ENCODE measurements at places on chromosomes 13 and 19.

DNA sequence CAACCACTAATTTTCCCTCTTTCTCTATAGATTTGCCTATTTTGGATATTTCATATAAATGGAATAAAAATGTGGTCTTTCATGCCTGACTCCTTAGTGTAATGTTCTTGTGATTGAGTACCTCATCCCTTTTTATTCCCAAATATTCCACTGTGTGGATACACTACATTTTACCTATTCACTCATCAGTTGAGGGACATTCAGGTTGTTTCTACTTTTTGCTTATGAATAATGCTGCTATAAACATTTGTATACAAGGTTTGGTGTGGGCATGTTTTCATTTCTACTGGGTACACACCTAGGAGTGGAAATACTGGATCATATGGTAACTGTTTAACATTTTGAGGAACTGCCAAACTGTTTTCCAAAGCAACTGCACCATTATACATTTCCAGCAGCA is 5.1 kb upstream of the WBP4 start:
- DNase-seq, result no peak

DNA sequence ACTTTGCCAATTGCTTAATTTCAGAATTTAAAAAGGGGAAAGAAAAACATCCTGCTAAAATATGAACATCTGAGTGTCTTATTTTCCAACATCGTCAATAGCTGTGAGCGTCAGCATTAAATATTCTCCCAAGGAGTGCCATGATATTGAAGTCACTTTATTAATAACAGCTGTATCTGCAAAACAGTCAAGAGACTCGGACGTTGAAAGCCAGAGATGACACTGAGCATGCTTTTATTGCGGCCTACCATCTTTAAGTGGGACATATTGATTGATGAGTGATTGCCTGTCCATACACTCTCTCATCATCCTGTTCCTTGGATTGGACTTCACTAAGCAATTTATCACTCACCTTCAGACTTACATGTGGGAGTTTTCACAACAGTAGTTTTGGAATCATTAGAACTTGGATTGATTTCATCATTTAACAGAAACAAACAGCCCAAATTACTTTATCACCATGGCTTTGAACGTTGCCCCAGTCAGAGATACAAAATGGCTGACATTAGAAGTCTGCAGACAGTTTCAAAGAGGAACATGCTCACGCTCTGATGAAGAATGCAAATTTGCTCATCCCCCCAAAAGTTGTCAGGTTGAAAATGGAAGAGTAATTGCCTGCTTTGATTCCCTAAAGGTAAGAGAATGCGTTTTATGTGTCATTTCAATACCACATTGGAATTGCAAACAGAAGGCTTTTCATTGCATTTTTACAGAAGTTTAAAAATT is 53.8 kb downstream of the MBNL2 start:
- no peak for DNase-seq

DNA sequence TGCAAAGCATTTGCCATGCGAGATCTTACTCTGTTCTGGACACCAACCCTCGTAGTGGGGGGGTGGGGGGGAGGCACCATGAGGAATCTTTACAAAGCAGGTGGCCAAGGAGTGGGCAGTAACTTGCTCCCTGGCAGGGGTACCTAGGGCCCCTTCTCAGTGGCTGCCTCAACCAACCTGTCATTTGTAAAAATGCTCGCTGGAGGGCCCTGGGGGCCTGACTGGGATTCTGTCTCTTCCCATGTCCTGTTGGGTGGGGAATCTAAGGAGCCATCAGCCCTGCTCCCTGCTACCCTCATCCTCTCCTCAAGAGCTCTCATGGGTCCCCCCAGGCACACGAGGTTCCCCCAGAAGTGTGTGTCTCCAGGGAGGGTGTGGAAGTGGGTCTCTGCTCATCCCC is 1.5 kb downstream of the KCNN1 start:
- no peak for DNase-seq

GRCh38 chr19:4575267-4576015 is 16.0 kb upstream of the SEMA6B start:
- no peak for DNase-seq

DNA sequence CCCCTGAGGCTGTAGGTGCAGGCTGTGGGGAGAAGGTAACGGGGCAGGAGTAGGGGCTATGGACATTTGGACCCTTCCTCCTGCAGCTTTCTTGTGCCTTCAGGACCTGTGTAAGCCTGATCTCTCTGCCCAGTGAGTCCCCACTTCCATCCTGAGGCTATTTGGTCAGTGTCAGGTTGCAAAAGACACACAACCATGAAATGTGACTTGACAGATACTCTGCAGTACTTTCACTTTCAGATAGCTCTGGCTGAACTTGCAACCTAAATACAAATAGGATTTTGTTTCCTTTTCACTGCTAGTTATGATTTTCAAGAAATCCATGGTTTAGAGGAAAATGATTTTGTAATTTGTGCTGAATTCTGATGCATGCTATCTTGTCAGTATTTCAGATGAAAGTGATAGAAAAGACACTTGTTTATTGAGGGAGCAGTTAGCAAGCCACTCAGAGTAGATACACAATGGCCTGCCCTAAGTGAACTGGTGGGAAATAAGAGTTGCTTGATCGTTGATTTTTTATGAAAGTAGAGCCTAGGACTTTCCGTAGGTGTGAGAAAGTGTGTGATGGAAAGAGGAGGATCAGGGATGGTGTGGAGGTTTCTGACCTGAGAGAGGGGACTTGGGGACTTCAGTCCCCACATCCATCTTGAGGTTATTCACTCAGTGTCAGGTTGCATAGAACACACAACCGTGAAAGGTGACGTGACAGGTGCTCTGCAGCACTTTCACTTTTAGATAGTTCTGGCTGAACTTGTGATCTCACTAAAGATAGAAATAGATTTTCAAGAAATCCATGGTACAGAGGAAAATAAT is 18.1 kb upstream of the EID2 start:
- DNase-seq, result no peak

- DNase-seq, result no peak
Measured at GRCh38 chr13:70622796-70623195, 514.5 kb upstream of the KLHL1 start.

Data from stimulated activated CD8-positive, alpha-beta memory T cell treated with anti-CD3 and anti-CD28 coated beads, Interleukin-4, amount 100 ng/mL, for 4 hours (primary cell).